Renal cortex interstitium (tissue), 15 donors: ENCODE measurements at places on chromosomes 16 and 17. TPM values are rescaled to one million over a fixed set of nuclear protein-coding genes. Genes with fewer than 3 reads are reported as not detected.

DNA sequence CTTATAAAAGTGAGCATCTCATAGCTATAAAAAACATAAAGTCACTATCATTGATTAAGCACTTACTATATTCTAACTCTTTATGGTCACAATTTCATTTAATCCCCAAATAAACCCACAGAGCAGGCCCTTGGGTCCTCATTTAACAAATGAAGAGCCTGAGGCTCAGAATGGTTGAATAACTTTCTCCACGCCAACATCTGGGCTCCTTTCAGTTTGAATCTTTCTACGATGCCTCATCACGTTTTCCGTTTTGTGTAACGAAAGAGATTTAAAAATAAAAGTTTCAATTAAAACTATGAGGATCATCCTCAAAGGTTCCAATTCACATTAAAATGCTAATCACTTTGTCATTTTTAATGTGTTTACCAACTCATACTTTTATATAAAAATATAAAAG is 74.2 kb upstream of the ADAMTS18 start:
- no peak for DNase-seq

DNA sequence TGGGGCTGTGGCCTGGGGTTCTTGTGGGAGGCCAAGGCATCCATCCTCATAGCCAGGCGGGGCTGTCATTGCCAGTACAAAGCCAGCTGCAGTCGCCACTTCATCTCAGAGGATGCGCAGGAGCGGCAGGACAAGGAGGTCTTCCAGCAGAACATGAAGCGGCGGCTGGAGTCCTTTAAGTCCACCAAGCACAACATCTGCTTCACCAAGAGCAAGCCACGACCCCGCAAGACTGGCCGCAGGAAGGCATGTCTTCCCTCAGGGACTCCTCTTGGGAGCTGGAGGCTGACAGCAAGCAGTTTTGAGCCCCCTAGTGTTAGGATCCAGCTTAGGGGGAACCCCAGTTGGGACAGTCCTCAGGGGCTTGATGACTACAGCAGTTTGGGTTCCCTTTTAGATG is 15.1 kb upstream of the PLEKHG4 start:
- DNase-seq: no peak

- DNase-seq: no peak
These were observed 16.4 kb downstream of the ABCA9 start for GRCh38 chr17:69044371-69044770.

The TBC1D3K gene
- not detected for polyA plus RNA-seq

DNA sequence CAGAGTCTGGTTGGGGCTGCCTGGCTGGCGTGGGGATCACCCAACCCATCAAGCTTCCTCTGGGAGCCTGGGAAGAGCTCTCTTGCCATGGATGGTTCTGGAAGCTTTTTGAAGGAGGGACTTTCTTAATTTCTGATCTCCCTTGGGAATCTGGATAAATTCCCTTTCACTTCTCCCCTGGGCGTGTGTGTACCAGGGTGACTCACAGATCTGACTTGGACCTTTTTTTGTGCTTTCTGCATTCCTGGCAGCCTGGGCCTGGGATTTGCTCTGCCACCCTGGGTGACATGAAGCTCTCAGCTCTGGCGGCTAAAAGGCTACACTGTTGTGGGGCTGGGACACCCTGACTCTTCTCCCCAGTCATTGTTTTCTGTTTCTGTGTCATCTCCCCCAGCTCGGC is 70.1 kb downstream of the ABCC1 start:
- DNase-seq: no peak

DNA sequence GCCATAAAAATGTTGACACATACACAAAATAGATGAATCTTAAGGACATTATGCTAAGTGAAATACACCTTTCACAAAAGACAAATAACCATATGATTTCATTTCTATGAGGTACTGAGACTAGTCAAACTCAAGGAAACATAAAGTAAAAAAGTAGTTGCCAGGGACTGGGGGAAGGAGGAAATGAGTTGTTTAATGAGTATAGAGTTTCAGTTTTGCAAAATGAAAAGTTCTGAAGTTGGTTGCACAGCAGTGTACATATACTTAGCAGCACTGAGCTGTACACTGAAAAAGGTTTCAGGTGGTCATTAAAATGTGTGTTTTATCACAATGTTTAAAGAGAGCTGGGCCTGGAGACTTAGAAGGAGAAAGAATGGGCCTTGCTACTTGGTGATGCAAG is 4.7 kb upstream of the SLC13A2 start:
- no peak for DNase-seq

GRCh38 chr16:87368029-87368770 is 15.4 kb downstream of the FBXO31 start:
- no peak for DNase-seq

- no peak for DNase-seq
These were observed 575.2 kb upstream of the CDH11 start for GRCh38 chr16:65697065-65697464.

- DNase-seq: no peak
These were observed 44.7 kb upstream of the DNAH17 start for GRCh38 chr17:78621720-78622490.

The DDX42 gene
- polyA plus RNA-seq: 205 TPM

The CCL11 gene
- 0.50 TPM for polyA plus RNA-seq
